ENCODE measurements at places on chromosomes 16 and 17. TPM values are rescaled to one million over a fixed set of nuclear protein-coding genes. Genes with fewer than 3 reads are reported as not detected.

Gene CRHR1
- total RNA-seq: not detected

- no peaks in the 10 kb centered on the region for H3K36me3 ChIP-seq
- no peak overlapping the region for H3K4me3 ChIP-seq
- H3K27ac ChIP-seq: no peak overlapping the region
- H3K27me3 ChIP-seq: no peaks in the 10 kb centered on the region
- H3K4me1 ChIP-seq: peaks cover 6% of the 10 kb centered on the region
Measured at GRCh38 chr17:49482144-49482817, 12.8 kb upstream of the NGFR start.

GRCh38 chr16:2471653-2472487, 773 bp downstream of the NTN3 start:
- H3K4me1 ChIP-seq: peaks cover 90% of the 10 kb centered on the region
- peaks cover 4% of the 10 kb centered on the region for H3K27me3 ChIP-seq
- DNase-seq: no peak
- no peaks in the 10 kb centered on the region for H3K36me3 ChIP-seq

Gene TCAP
- total RNA-seq: 1.7 TPM

- peaks cover 8% of the 10 kb centered on the region for H3K36me3 ChIP-seq
- H3K4me1 ChIP-seq: peaks cover 9% of the 10 kb centered on the region
- H3K27ac ChIP-seq: peak overlapping the region; percentile 71
- H3K4me3 ChIP-seq: peak overlapping the region; percentile 79
- H3K27me3 ChIP-seq: no peaks in the 10 kb centered on the region
Measured at GRCh38 chr16:74666010-74666421, 661 bp downstream of the RFWD3 start.

DNA sequence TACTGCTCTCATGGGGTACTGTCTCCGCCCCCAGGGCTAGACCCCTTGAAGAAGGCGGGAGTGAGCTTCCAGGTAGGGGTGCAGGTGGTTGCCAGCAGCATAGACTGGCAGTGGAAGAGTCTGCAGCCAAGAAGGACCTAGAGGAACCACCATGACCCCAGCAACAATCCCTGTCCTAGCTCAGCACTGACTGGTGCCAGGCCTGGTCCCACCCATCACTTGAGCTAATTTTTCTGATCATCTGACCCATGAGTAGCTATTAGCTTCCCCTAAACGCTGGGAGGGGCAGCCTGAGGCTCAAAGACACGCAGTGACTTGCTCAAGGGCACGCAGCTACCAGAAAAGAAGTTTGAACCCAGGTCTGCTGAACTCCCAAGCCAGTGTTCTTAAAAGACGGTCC, 945 bp downstream of the PRM3 start:
- H3K36me3 ChIP-seq: no peaks in the 10 kb centered on the region
- no peaks in the 10 kb centered on the region for H3K4me1 ChIP-seq
- H3K27me3 ChIP-seq: no peaks in the 10 kb centered on the region
- H3K4me3 ChIP-seq: no peak overlapping the region
- no peak overlapping the region for H3K27ac ChIP-seq

Gene MEFV
- 12.8 TPM for total RNA-seq

- H3K4me3 ChIP-seq: no peak overlapping the region
- H3K27ac ChIP-seq: no peak overlapping the region
- peaks cover 4% of the 10 kb centered on the region for H3K4me1 ChIP-seq
- H3K36me3 ChIP-seq: no peaks in the 10 kb centered on the region
- H3K27me3 ChIP-seq: no peaks in the 10 kb centered on the region
- no peak for DNase-seq
Measured at GRCh38 chr17:77615703-77616253, 342.7 kb upstream of the TNRC6C start.

- no peaks in the 10 kb centered on the region for H3K27me3 ChIP-seq
- H3K27ac ChIP-seq: no peak overlapping the region
- peaks cover 7% of the 10 kb centered on the region for H3K4me1 ChIP-seq
- DNase-seq: no peak
Measured at GRCh38 chr17:67585077-67585602, 132.6 kb upstream of the NOL11 start.

- DNase-seq: peak; percentile 67
- H3K4me3 ChIP-seq: no peak overlapping the region
- H3K27me3 ChIP-seq: no peaks in the 10 kb centered on the region
- H3K27ac ChIP-seq: peak overlapping the region; percentile 79
- peaks cover 2% of the 10 kb centered on the region for H3K36me3 ChIP-seq
Measured at GRCh38 chr16:66508248-66508913, 41.5 kb downstream of the TK2 start.

- H3K4me3 ChIP-seq: no peak overlapping the region
- no peak overlapping the region for H3K27ac ChIP-seq
- H3K27me3 ChIP-seq: no peaks in the 10 kb centered on the region
- no peaks in the 10 kb centered on the region for H3K4me1 ChIP-seq
- no peak for DNase-seq
Measured at GRCh38 chr17:68298601-68299000, 7.3 kb downstream of the ARSG start.

- H3K4me3 ChIP-seq: no peak overlapping the region
- H3K36me3 ChIP-seq: no peaks in the 10 kb centered on the region
- H3K4me1 ChIP-seq: no peaks in the 10 kb centered on the region
- DNase-seq: no peak
- no peaks in the 10 kb centered on the region for H3K27me3 ChIP-seq
Measured at GRCh38 chr17:71438631-71439146, 682.1 kb upstream of the SOX9 start.

DNA sequence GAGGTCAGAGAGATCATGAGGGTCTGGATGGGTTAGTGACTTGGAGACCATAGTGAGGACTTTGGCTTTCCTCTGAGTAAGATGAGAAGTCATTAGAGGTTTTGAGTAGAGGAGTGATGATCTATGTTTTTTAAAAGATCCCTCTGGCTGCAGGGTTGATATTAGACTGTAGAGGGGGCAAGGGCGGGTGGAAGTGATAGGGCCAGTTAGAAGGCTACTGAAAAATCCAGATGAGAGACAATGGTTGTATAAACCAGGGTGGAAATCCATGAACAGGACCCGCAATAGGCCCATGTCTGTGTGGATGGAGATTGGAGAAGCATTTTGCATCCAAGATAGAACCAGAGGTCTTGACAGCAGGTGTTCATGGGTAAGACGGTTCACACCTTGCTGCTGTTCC, 9.8 kb downstream of the ITGAL start:
- no peaks in the 10 kb centered on the region for H3K27me3 ChIP-seq
- no peak overlapping the region for H3K27ac ChIP-seq
- no peaks in the 10 kb centered on the region for H3K4me1 ChIP-seq
- no peak for DNase-seq

Gene GPR139
- not detected for total RNA-seq

Gene TNFSF12
- total RNA-seq: 158 TPM

DNA sequence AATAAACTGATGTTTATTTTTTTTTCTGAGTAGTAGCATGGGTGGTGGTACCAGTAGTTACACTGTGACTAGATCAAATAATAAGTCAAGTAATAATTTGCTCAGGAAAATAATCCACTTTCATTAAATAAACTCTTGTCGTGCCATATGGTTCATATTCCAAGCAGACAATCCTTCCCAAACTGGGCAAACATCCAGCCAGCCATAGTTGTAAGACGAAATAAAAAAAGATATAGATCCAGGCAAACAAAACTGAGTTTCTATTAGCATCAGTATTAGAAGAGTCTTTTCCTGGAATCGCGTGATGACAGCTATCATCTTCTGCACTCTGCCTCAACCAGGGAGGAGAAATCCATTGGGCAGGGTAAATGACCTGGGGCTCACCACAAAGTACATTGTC, 508.4 kb upstream of the GOT2 start:
- no peaks in the 10 kb centered on the region for H3K27me3 ChIP-seq
- no peak overlapping the region for H3K4me3 ChIP-seq
- no peak overlapping the region for H3K27ac ChIP-seq
- no peaks in the 10 kb centered on the region for H3K4me1 ChIP-seq
- DNase-seq: no peak

- peaks cover 17% of the 10 kb centered on the region for H3K4me1 ChIP-seq
- no peak overlapping the region for H3K4me3 ChIP-seq
- no peak for DNase-seq
- no peaks in the 10 kb centered on the region for H3K27me3 ChIP-seq
- no peak overlapping the region for H3K27ac ChIP-seq
Measured at GRCh38 chr16:2253293-2253692, 1.9 kb upstream of the ECI1 start.

DNA sequence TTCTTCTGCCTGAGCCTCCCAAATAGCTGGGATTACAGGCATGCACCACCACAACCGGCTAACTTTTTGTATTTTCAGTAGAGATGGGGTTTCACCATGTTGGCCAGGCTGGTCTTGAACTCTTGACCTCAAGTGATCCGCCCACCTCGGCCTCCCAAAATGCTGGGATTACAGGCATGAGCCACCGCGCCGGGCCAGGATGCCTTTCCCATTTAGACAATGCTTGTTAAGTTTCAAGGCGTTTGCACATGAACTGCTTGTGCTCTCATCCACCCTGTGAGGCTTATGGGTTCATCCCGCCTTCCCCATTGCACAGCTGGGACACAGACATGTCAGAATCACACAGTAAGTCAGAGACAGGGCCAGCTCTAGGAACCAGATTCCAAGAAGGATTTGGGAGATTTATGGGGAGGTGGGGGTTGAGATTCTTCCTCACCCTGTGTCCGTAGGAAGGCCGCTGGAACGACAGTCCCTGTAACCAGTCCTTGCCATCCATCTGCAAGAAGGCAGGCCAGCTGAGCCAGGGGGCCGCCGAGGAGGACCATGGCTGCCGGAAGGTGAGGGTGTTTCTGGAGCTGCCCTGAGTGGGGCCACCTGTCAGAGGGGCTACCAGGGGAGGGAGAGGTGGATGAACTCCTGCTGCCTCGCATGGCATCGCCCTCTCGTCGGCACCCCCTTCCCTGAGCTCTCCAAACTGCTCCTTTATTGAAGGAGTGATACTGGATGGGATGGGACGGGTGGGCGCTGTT, 46.3 kb downstream of the MRC2 start:
- no peak overlapping the region for H3K27ac ChIP-seq
- no peak for DNase-seq
- no peaks in the 10 kb centered on the region for H3K27me3 ChIP-seq
- H3K36me3 ChIP-seq: no peaks in the 10 kb centered on the region
- no peak overlapping the region for H3K4me3 ChIP-seq

- no peak overlapping the region for H3K4me3 ChIP-seq
- peak overlapping the region; percentile 24 for H3K27ac ChIP-seq
- no peaks in the 10 kb centered on the region for H3K36me3 ChIP-seq
- DNase-seq: peak; percentile 83
- no peaks in the 10 kb centered on the region for H3K27me3 ChIP-seq
- peaks cover 49% of the 10 kb centered on the region for H3K4me1 ChIP-seq
Measured at GRCh38 chr17:77409282-77410161, 268.8 kb downstream of the SEC14L1 start.

DNA sequence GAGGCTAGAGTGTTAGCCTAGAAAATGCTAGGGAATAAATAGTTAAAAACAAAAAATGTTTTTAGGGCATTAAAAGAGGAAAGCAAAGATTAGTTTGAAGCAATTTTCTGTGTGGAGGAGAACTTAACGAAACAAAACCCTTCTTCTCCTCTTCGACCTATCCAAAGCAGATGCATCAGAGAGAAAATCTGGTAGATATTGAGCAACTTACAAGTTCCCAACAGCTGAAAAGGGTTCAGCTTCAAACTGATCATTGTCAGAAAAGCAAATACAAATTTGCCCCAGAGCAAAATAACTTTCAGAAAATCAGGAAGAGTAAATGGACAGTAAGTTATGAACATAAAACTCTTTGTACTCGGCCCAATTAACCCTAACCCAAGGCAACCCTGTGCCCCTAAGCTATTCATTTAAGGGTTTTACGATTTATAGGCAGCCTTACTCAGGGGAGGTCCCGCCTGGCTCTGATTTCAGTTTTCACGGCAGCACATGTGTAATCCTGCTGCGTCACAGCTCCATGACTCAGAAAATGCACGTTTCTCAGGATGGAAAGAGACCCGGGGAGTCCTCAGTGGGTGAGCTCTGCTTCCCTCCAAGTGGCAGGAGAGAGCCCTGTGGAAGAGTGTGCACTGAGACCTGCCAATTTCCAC, 405.7 kb upstream of the SALL1 start:
- no peaks in the 10 kb centered on the region for H3K27me3 ChIP-seq
- no peak for DNase-seq

Measured in upper lobe of left lung (tissue), 6 donors.